ENCODE measurements at places on chromosomes 2 and 18.

DNA sequence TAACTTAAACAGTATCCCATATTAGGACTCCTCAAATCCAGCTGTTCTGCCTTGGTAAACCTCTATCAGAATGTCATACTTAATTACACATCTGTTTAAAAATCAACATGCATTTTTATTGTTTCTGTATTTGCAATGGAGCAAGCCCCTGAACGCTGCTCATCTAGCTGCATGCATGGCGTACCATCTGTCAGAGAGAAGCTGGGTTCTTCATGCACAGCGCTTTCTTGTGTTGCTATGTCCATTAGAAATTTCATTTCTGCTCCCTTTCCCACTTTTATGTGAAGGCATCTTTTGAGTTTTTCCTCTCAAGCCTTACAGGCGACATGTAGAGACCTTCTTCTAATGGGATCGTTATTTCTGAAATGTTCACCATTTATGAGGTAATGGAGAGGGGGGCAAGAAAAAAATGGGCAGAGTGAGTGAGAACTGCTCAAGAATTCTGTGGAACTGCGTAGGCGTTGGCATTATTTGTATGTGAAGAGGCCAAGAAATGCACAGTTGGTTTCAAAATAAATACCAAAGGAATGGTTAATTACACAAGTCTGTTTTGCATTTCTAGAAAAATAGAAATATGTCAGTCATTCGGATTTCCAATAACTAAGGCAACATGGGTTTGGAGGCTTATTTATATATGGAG, 31.6 kb downstream of the INSIG2 start:
- DNase-seq: no peak

GRCh38 chr2:43884689-43885088, 45.9 kb downstream of the ABCG8 start:
- DNase-seq: no peak

DNA sequence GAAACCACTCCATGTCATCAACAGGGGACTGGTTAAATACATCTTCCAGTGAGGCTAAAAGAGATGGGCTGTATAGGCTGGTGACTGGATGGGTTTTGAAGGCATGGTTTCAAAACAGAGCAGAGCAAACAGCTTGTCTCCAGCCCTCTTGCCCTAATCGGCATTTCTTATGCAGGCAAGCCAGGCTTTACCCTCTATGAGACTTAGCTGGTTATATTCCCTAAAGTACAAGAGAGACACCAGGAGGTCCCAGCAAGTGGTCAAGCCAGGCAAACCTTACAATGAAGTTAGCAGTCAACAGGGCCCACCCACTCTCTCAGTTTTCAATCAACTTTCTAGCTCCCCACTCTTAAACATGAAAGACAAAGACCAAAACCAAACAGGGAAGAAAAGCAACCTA, 19.0 kb downstream of the OSBPL1A start:
- DNase-seq: no peak

GRCh38 chr2:226860087-226860486, 24.2 kb downstream of the RHBDD1 start:
- no peak for DNase-seq

- no peak for DNase-seq
Observed at GRCh38 chr18:79816092-79816491, 18.4 kb downstream of the KCNG2 start.

GRCh38 chr2:236156095-236156859, 11.9 kb downstream of the GBX2 start:
- DNase-seq: no peak

GRCh38 chr2:106299696-106300095, 105.6 kb upstream of the UXS1 start:
- DNase-seq: no peak

DNA sequence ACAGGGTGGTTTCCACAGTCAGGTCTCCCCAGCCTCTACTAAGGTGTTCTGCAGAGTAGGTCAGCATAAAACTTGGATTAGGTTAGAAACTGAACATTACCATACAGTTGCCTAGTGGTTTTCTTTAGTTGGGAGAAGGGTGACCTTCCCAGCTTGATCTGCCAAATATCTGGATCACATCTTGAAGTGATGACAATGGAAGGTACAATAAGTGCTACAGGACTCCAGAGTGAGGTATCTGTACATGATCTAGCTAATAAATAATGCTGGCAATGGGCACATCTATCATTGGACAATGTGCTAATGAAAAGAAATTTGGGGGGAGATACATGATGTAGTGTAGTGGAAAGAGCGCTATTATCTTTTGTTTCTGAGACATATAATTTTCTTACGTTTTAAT, 54.6 kb upstream of the ACVR1 start:
- DNase-seq: no peak

GRCh38 chr18:26784599-26784998, 80.9 kb downstream of the AQP4 start:
- DNase-seq: no peak

DNA sequence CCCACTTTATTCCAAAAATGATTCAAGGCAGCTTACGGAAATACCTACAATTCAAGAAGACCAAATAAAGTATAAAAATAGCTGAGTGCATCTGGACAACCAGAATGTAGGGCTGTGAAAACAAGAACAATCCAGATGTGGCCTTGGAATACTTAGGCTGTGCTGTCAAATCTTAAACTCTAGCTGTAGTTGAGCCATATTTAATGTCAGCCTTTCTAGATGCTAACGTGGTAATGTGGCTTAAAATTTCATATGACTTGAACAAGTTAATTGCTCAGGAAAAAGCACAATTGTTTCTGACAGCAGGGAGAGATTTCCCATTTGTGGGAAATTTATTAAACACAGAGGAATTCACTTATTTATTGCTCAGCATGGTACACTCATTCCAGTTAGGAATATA, 14.6 kb upstream of the NAPG start:
- no peak for DNase-seq

GRCh38 chr18:76405681-76406356, 89.2 kb downstream of the ZNF516 start:
- DNase-seq: no peak

DNA sequence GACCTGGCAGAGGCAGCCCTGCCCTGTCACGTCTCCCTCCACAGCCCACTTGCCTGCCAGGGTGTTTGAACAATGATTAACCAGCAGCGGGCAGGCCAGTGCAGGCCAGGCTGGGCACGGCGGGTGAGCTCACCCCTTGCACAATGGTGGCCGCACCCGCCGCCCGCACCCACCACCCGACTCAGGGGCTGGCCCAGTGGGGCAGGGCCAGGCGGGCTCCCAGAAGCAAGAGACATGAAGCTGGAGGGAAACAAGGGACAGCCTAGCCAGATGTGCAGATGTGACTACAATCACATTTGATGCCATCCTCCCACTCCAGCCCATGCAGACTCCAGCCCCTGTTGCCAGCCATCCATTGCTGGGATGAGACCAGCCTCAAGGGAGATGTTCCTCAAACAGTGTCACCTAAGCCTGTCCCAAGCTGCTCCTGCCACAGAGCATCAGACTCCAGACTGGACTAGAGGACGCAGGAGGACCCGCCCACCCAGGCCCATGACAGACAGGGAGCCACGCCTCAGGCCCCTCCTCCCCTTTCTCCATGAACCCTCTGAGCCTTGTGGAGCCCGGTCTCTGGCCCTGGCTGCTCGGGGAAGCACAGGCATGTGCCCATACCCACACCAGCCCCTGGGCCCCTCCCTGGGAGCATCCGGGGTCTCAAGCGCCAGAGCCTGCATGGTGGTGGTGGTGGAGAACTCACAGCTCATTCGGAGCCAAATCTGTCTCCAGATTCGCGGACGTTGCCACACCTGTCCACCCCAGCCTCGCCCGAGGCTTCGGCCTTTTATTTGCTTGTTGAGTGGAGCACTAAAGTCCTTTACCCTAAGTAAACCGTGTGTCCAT, 45.0 kb downstream of the SDC1 start:
- DNase-seq: no peak

DNA sequence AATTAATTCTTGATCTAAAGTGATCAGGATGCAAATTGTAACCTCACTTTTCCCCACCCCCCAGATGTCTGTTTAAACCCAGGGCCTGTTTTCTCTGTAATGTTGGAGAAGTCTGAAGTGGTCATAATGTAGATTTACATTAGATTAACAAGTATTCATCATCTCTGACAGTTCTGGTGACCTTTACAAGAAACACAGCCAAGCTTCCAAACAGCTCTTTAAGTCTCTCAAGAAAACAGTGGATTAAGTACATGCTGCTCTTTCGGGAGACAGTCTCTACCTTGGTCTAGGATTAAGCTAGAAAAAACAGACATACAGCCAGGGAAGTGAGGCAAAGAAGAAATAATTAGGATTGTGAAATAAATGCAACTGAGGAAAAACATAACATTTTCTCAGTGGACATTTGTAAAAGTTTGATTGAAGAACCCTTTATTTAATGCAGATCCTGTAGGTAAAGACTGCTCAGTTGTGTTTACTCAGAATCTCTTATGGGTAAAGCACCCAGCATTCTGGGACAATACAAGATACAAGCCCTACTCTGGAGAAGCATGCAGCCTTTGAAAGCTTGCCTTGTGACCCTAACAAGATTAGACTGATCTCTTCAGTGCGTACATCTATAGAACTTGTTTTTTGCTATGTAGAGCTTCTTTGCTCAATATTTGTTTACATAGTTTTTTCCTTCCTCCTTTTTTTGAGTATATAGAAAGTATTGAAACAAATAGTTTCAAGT, 203.9 kb downstream of the PHLPP1 start:
- DNase-seq: no peak

- no peak for DNase-seq
Observed at GRCh38 chr2:168084288-168084687, 163.1 kb downstream of the STK39 start.

- DNase-seq: no peak
Observed at GRCh38 chr18:69996417-69996816, 48.7 kb upstream of the CD226 start.

DNA sequence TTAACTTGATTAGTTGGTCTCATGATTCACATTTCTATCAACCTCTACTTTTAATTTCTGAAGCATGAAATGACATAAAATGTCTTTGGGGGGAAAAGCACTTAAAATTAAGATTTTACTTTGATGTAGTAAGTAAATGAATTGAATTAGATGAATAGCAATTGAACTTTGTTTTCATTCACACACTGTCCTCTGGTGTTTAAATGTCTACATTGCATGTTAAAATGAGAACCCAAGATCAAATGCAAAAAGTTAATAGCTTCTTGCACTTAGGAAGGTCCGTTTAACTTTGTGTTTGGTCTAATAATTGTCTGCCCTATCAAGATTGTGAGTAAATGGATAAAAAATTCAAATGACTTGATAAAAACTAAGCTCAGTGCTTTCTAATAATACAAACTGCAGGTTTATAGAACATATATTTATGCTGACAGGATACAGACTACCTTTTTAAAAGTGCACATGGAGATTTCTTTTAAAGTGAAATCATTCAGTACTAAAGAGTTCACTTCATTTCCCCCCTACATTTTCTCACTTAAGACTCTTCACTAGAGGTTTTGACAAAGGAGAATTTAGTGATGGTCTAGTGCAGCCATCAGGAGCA, 156.2 kb upstream of the NABP1 start:
- no peak for DNase-seq

GRCh38 chr18:42310956-42311355, 355.9 kb downstream of the PIK3C3 start:
- DNase-seq: no peak

DNA sequence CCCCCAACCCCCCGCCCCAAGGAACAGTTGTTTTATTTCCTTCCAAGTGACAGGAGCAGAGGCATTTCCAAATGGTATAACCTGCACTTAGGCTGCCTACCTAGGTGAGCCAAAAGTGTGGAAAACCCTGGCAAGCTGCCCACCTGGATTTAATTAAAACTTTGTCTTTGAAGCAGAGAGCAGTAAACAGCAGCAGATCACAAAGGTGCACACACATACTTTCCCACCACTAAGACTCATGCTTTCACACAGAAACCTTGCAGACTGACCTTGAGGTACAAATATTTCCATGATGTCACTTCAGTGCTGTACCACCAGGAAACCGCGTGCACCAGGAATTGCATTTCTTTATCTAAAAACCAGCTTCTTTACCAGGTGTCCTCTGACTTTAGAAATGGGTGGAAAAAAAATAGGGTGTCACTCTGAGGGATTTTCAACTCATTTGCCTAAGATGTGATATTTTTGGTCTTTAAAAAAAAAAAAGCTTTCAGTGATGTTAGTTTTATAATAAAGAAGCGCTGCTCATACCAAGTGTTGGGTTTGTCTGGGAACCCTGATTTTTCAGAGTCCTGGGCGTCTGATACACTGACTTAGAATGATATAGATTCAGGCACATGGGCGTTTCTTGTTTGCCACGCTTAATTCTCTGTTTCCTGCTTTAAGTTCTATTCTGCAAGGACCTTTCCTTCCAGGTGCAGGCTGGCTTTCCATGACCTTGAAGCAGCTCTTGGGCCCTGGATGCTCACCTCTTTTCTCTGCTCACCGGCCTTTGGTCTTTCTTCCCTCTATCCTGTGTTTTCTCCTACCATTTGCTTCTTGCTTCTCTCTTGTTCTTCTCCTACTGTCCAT, 70.7 kb upstream of the BCL2L11 start:
- no peak for DNase-seq

GRCh38 chr2:213649176-213649575, 364.9 kb downstream of the SPAG16 start:
- no peak for DNase-seq

DNA sequence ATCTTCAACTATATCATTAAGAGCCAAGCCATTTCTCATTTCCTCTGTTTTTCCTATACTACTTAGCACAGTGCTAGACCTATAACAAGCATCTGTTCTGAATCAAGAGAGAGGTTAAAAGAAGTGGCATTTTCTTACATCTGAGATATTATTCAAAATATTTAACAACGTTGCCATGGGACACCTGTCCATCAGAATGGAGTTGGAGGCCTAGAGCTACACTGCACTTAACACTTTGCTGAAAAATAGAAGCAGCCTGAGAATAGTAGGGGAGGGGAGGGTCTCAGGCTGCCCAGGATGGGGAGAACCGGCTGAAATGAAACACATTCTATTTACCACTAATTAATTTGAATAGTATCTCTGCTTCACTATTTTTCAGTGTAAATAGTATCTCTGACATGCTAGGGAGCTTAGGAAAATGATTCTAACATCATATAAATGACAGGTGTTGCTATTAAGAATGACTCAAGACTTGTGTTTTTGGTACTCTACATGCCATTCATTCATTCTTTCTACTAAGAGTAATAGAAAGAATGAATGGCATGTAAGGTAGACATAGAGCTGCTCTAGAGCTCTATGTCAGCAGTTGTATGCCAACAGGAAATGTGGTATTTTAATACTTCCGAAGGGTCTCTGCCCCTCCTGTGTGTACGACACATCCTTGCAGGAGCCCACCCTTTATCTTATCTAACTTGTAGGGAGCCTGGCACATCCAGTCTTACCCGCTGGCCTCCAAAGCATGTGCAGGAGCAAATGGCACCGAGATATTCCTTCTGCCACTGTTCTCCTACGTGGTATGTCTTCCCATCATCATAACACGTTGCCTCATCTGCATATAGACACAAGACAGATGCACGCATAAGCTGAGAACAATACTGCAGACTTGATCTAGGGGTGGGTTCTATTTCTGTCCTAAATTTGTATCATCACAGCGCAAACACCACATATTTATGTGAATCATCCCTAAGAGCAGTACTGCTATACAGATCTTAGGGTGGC, 52.6 kb downstream of the ATIC start:
- no peak for DNase-seq

All from cerebellar nuclear complex (tissue), 1 donor.